Activated CD4-positive, alpha-beta T cell treated with anti-CD3 and anti-CD28 coated beads for 4 hours (primary cell): ENCODE measurements at places on chromosomes 5 and 9.
A peak's percentile ranks its signal among the peaks of the same experiment; 100 is the strongest.

DNA sequence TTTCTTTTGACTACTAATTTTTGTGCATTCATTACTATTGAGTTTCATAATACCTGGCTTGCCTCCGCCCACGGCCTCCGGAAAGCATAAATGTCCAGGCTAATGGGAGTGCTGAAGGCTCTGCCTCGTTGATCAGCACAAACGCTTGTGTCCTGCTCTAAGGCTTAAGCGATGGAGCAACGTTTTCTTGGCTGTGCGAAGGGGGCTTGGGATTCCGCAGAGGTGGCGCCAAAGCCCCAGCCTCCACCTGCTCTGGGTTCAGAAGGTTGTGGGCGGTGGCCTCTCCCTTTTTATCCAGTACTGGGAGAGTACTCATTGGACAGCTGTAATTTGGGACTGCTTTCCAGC is 19.7 kb downstream of the ANXA2R start:
- peak; percentile 38 for DNase-seq

DNA sequence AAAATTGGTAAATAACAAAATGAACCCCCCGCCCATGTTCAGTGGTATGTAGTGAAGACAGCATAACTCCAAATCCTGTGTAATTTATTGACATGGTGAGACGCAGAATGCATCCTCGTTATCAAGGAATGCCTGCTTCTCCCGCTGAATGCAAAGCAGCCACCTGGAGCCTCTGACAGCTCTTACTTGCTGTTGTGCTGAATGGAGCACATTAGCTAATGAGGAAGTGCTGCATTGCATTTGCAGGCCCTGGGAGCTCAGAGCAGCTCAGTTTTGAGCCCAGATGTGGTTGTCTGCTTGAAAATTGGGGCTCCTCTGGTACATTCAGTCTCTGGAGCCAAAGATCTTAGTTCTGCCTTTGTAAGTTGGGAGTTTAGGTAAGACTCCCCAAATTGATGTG is 28.9 kb downstream of the PLAC8L1 start:
- no peak for DNase-seq

GRCh38 chr5:54361691-54362411 is 51.5 kb upstream of the ARL15 start:
- no peak for DNase-seq

GRCh38 chr9:3939820-3940219 is 360.0 kb downstream of the GLIS3 start:
- DNase-seq: no peak

GRCh38 chr9:83154821-83155220 is 91.9 kb upstream of the RASEF start:
- no peak for DNase-seq

- DNase-seq: no peak
Observed at GRCh38 chr9:81874931-81875330, 53.3 kb upstream of the SPATA31D4 start.

DNA sequence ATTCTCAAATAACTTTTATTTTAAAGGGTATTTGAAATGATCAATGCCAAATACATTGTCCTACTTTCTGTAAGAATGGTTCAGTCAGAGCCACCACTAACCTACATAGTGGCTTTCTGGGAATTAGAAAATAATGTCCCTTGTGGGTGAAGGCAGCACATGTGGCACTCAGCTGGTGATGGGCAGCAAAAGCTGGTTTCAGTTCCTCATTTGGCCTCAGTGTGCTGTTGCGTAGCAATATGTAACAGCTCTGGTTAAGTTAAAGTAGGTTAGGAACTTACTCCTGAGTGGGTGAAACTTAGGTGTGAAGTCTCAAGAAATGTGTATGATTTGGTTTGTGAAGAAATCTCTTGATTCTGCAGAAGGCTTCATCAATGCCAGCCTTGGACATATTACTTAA is 99.6 kb upstream of the SPEF2 start:
- DNase-seq: no peak

DNA sequence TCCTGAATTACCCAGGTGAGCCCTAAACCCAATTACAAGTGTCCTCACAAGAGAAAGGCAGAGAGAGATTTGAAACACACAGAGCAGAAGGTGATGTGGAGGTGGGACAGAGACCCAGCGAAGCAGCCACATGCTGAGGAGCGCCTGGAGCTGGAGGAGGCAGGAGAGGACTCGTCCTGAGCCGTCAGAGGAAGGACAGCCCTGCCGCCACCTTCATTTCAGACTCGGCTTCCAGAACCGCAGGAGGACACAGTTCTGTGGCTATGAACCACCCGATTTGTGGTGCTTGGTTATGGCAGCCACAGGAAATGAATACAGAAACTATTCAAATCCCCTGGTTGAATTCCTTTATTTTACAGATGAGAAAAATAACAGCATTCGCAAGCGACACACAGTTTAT is 16.4 kb upstream of the FBP1 start:
- no peak for DNase-seq

- no peak for DNase-seq
Observed at GRCh38 chr9:22522206-22522740, 75.6 kb downstream of the DMRTA1 start.

DNA sequence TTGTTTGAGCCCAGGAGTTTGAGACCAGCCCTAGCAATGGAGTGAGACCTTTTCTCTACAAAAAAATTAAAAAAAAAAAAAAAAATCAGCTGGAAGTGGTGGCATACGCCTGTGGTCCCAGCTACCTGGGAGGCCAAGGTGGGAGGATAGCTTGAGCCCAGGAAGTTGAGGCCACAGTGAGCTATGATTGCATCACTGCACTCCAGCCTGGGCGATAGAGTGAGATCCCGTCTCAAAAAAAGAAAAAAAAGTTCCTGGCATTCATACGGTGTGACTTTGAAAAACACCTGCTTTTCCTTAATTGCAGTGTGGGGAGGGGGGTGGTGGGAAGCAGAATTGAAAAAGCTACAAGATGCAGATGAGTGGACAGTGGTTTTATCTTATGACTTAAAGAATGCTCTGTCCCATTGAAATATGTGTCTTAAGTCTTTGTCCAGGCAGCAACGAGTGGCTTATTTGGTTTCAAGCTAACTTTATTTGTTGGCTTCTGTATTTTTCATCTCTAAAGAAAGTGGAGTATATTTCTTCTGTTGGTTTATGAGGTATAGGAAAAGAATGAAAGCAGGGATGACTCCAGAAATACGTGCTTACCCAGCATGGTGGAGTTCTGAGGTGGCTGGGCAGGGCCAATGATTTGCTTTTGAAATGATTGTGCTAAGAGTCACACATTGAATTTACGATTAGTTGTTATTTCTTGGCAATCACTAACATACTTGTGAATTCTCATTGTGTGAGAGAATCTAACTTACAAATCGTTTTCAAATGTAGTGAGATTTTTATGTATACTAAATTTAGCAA is 27.8 kb downstream of the ROPN1L start:
- no peak for DNase-seq

- DNase-seq: no peak
Observed at GRCh38 chr9:111037708-111038330, 451 bp downstream of the LPAR1 start.
